Activated T-cell treated with anti-CD3 and anti-CD28 coated beads, Interleukin-2, amount 50 U/mL, for 72 hours (primary cell): ENCODE measurements at places on chromosomes 11 and 22.

GRCh38 chr11:34348096-34348495 lies 9.7 kb downstream of the ABTB2 start:
- H3K27ac ChIP-seq, result no peak overlapping the region
- H3K4me1 ChIP-seq, result no peaks in the 10 kb centered on the region
- no peak for DNase-seq
- H3K36me3 ChIP-seq, result no peaks in the 10 kb centered on the region
- H3K27me3 ChIP-seq, result peaks cover 25% of the 10 kb centered on the region

DNA sequence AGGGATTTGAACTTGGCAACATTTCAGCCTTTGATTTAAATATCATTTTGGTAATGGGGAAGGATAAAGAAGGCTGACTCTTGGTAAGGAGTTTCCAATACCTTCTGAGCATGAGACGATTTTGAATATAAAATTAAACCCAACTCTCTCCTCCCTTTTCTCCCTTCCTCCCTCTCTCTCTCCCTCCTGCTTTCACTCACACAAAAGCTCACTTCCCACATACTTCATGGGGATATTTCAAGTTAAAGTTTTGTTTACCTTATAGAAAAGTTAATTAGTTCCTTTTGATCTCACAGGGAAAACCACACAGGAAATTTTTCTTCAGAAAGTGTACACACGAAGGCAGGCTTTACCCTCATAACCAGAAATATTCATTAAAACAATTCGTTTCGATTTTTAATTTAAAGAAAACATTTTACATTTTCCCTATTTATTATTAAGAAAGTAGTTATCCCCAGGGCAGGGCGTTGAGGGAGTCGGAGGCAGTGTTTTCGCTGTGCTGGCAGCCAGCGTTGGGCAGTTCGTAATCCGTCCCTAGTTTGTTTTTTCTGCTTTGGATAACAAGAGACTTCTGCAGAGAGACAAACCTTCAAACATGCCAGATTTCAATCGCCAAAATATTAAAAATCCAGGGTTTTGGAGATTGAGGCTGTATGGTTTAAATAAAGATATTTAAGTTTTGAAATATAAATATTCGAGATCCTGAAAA lies 25.3 kb upstream of the ALX4 start:
- no peak overlapping the region for H3K27ac ChIP-seq
- H3K36me3 ChIP-seq, result no peaks in the 10 kb centered on the region

DNA sequence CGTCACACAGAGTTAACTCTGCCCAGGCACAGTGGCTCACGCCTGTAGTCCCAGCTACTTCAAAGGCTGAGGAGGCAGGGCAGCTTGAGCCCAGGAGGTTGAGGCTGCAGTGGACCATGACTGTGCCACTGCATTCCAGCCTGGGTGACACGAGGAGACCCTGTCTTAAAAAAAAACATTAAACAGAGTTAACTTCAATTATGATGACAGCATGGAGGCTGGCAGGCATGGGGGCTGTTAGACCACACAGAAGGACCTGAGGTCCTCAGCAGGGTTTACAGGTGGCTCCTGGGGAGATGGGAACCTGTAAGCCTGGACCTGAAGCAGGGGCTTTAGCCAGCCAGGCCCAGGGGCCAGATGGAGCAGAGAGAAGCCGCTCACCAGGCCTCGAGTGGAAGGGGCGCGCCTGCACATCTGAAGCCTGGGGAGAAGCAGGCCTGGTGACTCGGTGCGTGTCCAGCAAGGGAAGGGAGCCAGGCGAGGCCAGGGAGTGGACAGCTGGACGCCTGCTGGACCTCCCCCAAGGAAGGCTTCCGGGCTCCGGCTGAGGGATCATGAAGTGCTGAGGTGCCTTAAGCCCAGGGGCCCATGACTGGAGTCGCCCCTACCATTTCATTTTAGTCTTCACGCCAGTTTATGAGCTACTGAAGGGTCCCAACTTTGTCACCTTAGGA lies 25.3 kb downstream of the RPUSD4 start:
- peaks cover 4% of the 10 kb centered on the region for H3K4me1 ChIP-seq
- no peaks in the 10 kb centered on the region for H3K27me3 ChIP-seq
- no peak for DNase-seq
- H3K4me3 ChIP-seq, result no peak overlapping the region
- no peak overlapping the region for H3K27ac ChIP-seq
- no peaks in the 10 kb centered on the region for H3K36me3 ChIP-seq

DNA sequence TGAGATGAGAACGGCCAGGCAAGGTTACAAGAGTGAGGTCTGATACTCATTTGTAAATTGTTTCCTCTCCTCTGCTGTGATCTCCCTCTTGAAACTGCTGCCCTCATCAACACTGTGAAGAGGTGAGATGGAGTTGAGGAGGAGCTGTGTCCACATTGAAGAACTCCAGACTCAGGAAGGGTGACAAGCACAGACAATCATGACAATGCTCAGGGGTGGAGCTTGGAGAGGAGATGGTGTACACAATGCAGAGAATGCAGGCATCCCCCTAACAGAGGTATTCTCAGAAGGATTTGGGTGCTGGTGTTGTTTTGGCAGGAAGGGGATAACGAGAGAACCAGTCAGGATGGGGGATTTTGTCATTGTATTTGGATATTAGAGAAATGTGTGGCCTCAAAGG lies 21.5 kb upstream of the MMP7 start:
- peak overlapping the region; percentile 4 for H3K4me3 ChIP-seq
- DNase-seq, result no peak
- H3K27ac ChIP-seq, result no peak overlapping the region
- no peaks in the 10 kb centered on the region for H3K36me3 ChIP-seq
- no peaks in the 10 kb centered on the region for H3K4me1 ChIP-seq

DNA sequence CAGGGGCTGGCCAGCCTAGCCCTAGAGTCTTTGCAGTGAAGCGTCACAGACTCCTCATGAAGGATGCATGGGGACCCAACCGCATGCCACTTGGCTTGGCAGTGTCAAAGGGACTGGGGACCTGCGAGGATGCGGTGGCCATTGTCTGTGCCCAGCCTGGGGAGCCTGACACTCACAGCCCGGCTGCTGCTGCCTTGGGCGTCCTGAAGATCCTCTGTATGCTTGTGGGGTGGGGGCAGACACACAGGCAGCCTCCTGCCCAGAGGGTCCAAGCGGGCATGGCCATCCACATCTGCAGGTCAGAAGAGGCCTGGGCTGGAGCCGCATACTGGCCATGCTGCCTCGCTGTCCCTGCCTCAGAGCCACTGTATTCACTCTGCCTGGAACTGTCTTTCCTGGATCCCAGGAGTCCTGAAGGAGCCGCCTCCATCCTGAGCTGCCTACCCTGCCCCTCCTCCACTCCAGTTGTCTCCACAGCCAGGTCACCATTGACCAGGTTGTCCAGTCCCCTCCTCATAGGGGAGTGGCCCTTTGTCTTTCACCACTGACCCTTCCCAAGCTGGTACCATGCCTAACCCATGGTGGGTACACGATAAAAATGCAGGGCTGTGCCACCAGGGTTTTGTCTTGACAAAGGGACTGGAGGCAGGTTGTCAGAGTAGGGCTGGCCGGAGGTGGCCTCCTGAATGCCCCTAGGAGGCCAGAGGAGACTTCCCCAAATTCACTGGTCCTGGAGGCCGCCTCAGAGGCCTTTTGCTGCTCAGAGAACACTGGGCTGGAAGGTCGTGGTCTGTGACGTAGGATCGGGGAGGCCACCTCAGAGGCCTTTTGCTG lies 107.0 kb downstream of the KCNQ1OT1 start:
- H3K36me3 ChIP-seq, result no peaks in the 10 kb centered on the region
- H3K4me3 ChIP-seq, result no peak overlapping the region
- H3K27me3 ChIP-seq, result no peaks in the 10 kb centered on the region
- no peak overlapping the region for H3K27ac ChIP-seq

- peak overlapping the region; percentile 12 for H3K4me3 ChIP-seq
- no peaks in the 10 kb centered on the region for H3K36me3 ChIP-seq
- H3K27ac ChIP-seq, result no peak overlapping the region
Measured at GRCh38 chr22:50308597-50308935, 1.1 kb upstream of the PLXNB2 start.

DNA sequence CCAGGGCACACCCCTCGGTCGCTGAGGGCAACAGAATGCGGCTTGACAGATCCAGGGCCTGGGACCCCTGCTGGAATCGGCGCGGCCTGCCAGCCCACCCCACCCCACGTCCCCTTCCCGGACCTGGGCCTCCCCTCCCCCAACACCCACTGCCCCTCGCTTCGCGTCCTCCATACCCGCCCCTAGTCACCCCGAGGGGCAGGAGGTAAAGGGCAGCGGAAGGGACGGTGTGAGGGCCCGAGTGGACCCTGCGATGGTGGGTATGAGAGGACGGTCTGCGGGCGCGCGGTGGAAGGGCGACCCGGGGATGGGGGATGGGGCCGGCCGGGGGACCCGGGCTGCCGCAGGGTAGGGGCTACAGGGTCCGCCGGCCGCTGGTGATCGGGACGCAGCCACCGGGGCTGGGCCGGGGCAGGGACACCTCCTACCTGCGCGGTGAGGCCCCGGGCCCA lies 311 bp downstream of the APBB1 start:
- H3K36me3 ChIP-seq, result peaks cover 1% of the 10 kb centered on the region
- peaks cover 9% of the 10 kb centered on the region for H3K4me1 ChIP-seq
- H3K4me3 ChIP-seq, result no peak overlapping the region

DNA sequence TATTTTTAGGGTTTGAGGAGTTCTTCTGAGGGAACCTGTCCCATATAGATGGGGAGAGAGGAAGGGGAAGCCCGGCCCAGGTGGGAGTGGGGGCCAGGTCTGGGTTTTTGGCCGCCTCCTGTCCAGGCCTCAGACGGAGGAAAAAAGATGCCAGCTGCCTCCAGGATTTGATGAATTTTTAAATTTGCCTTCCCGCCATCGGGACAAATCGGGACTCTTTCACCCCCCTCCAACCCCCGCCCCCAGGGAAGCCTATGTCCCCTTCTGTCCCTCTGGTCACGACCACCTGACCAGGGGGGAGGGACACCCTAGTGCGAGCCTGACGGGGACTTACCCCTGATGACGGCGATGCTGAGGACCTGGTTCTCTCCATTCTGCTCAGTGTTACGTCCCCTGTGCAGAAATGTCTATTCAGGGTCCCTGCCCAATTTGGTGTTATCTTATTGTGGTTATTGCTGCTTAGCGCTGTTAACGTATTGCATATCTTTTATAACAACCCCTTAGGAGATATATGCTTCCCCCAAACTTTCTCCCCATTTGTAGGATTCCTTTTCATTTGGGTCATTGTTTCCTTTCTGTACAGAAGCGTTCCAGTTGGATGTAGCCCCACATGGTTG lies 115.9 kb upstream of the GRK3 start:
- H3K4me1 ChIP-seq, result peaks cover 46% of the 10 kb centered on the region
- peak; percentile 29 for DNase-seq
- peak overlapping the region; percentile 89 for H3K4me3 ChIP-seq

DNA sequence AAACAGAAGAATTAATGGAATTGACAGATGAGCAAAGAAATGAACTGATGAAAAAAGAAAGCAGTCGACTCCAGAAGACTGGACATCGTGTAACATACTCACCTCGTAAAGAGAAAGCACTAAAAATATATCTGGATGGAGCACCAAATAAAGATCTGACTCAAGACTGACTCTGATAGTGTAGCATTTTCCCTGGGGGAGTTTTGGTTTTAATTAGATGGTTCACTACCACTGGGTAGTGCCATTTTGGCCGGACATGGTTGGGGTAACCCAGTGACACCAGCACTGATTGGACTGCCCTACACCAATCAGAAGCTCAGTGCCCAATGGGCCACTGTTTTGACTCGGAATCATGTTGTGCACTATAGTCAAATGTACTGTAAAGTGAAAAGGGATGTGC lies 52.4 kb downstream of the DKK3 start:
- H3K27me3 ChIP-seq, result no peaks in the 10 kb centered on the region
- H3K27ac ChIP-seq, result peak overlapping the region; percentile 9
- no peak for DNase-seq
- H3K4me1 ChIP-seq, result peaks cover 19% of the 10 kb centered on the region
- no peak overlapping the region for H3K4me3 ChIP-seq

GRCh38 chr22:27466229-27466628 lies 335.3 kb downstream of the MN1 start:
- H3K27ac ChIP-seq, result no peak overlapping the region
- H3K4me1 ChIP-seq, result no peaks in the 10 kb centered on the region
- H3K27me3 ChIP-seq, result peaks cover 7% of the 10 kb centered on the region
- no peak for DNase-seq
- H3K4me3 ChIP-seq, result no peak overlapping the region
- no peaks in the 10 kb centered on the region for H3K36me3 ChIP-seq

DNA sequence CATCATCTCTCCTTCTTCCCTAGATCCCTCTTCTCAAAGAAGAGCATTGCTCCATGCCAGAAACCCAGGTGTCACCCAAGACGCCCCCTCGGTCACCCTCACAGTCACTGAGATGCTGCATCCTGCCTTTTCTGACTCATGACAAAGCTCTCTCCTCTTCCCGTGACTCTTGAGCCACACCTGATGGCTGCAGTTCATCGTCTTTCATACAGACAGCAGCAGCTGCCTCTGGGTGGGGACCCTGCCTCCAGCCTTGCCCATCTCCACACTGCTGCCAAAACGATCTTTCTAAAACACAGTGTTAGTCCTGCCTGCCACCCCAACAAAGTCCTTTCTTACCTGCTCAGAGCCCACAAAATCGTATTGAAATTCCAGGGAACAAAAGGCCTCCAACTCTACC lies 44.8 kb downstream of the BUD13 start:
- no peak overlapping the region for H3K27ac ChIP-seq
- no peak overlapping the region for H3K4me3 ChIP-seq
- peaks cover 8% of the 10 kb centered on the region for H3K4me1 ChIP-seq
- peaks cover 4% of the 10 kb centered on the region for H3K27me3 ChIP-seq
- DNase-seq, result no peak
- H3K36me3 ChIP-seq, result peaks cover 2% of the 10 kb centered on the region

- H3K27me3 ChIP-seq, result no peaks in the 10 kb centered on the region
- peaks cover 96% of the 10 kb centered on the region for H3K4me1 ChIP-seq
- H3K27ac ChIP-seq, result peak overlapping the region; percentile 99
- peaks cover 11% of the 10 kb centered on the region for H3K36me3 ChIP-seq
- H3K4me3 ChIP-seq, result peak overlapping the region; percentile 88
Measured at GRCh38 chr22:36379593-36380361, 8.0 kb downstream of the MYH9 start.

DNA sequence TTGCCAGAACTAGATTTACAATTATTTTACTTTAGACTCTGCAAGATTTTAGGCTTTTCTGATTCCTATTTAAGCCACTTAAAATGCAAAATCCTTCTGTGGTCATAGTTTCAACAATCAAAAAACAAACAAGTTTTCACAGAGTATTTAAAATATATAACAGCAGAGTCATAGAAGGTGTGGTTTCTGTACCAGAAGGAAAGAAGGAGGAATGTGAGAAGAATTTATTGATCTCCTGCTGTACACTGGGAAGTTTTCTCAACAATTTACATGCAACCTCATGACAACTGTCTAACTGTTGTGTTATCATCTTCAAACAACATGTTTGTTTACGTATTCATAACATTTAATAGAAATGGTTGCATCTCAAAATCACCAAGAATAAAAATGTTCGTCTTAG lies 102.3 kb upstream of the CEP126 start:
- no peaks in the 10 kb centered on the region for H3K4me1 ChIP-seq
- no peaks in the 10 kb centered on the region for H3K36me3 ChIP-seq
- no peak overlapping the region for H3K27ac ChIP-seq
